ENCODE measurements at places on chromosomes 1 and 21. TPM values are rescaled to one million over a fixed set of nuclear protein-coding genes. Genes with fewer than 3 reads are reported as not detected.

DNA sequence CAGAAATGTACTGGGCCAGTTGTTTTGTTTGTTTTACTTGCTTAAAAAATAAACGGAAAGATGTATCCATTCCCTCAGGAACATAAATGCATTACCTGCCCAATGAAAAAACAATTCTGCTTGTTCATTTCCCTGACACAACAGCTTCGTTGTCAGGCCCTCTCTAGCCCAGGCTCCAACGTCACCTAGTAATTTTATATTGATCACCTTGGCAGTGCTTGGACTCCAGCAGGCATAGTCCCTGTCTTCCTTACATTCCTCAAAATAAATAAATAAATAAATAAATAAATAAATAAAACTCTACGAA lies 1.2 kb downstream of the CEP170 start:
- DNase-seq = no peak

GPR25 gene
- total RNA-seq = 0.32 TPM

GRCh38 chr1:29380532-29380931 lies 144.2 kb downstream of the PTPRU start:
- DNase-seq = no peak

- DNase-seq = no peak
Observed at GRCh38 chr1:3431266-3431665, 23.2 kb upstream of the ARHGEF16 start.

DNA sequence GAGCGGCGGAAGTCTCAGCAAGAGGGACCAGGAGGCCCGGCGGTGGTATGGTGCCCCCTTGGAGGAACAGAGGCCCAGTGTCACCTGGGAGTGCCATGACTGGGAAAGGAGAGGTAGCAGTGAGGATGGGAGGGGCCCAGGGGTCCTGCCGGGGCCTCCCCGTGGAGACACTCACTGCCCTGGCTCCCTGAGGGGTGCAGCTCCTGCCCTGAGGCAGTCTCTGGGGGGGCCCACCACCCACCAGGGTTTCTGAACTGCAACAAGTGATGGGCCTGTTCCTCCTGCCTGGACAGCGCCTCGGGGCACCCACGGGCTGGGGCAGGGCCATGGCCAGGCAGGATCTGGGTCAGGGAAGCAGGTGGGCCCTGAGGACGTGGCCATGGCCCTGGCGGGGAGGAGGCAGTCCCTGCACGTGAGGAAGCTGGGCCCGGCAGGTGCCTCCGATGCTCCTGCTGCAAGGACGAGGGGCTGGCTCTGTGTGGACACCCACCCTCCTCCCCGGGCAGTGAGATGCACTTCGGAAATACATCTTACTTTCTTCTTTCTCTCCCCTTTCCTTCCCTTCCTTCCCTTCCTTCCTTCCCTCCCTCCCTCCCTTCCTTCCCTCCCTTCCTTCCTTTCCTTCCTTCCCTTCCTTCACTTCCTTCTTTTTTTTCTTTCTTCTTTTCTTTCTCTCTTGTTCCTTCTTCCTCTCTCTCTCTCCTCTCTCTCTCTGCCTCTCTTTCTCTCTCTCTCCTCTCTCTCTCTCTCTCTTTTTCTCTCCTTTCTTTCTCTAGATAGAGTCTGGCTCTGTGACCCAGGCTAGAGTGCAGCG lies 66.6 kb downstream of the MORN1 start:
- no peak for DNase-seq

ALX3 gene
- not detected for total RNA-seq

DNA sequence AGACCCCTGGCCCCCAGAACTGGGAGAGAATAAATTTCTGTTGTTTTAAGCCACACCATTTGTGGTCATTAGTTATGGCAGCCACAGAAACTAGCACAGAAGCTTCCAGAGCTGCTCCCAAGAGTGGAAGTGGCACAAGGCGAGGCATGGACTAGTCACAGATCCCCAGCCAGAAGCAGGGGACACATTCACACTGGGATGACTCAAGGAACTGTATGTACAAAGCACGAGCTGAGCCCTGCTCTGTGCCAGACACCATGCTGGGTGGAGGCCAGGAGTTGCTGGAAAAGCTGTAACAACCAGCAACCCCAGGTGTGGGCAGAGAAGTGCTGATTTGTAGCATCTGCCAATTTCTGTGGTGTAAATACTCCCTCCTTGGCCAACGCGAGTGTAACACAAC lies 55.6 kb downstream of the TCP10L start:
- DNase-seq = no peak

NBPF6 gene
- total RNA-seq = not detected

BGLAP gene
- total RNA-seq = 2.4 TPM

- DNase-seq = no peak
Observed at GRCh38 chr1:55420929-55421716, 206.0 kb upstream of the USP24 start.

PSRC1 gene
- 2.9 TPM for total RNA-seq

- no peak for DNase-seq
Observed at GRCh38 chr1:156149374-156150332, 3.7 kb upstream of the SEMA4A start.

GRCh38 chr1:38455829-38456530 lies 403.6 kb downstream of the RRAGC start:
- DNase-seq = no peak

- no peak for DNase-seq
Observed at GRCh38 chr1:172220376-172220775, 200.1 kb upstream of the C1orf105 start.

GPR3 gene
- 0.90 TPM for total RNA-seq

DNA sequence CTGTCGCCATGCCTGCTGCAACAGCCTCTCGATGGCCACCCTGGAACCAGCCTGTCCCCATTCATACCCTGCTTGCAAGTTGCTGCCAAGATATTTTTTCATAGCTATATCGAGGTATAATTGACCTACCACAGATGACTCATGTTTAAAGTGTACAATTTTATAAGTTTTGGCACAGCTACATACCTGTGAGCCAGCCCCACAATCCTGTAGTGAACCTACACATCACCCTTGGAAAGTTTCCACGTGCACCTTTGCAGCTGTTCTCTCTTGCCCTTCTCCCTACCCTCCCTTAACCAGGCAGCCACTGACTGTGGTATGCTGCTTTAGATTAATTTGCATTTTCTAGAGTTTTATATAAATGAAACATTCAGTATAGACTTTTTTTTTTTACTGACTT lies 23.0 kb upstream of the KCNJ6 start:
- no peak for DNase-seq

NENF gene
- 45.6 TPM for total RNA-seq

LMX1A gene
- not detected for total RNA-seq

DNA sequence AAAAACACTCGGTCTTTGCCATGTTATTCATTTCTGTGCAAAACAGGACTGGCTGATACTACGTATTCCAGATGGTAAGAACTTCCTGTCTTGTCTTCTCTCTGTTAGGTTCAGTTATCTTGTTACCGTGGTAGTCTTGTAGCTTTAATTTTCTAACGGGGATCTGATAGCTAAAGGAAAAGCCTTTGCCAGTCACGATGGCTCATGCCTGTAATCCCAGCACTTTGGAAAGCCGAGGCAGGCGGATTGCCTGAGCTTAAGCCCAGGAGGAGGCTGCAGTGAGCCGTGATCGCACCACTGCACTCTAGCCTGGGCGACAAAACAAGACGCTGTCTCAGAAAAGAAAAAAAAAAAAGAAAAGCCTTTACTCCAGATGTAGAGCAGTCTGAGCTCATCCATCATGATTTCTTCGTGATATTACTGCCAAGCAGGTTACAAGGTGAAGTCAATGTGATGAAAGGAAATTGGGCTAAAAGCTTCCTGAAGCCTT lies 11.1 kb upstream of the MSTO1 start:
- no peak for DNase-seq

GRCh38 chr1:187665483-187665882 lies 836.7 kb downstream of the PLA2G4A start:
- no peak for DNase-seq

MECR gene
- 16.5 TPM for total RNA-seq
